ENCODE measurements at places on chromosomes 1 and 21.

GRCh38 chr1:87902830-87903229 lies 574.1 kb downstream of the LMO4 start:
- DNase-seq: peak; percentile 5

DNA sequence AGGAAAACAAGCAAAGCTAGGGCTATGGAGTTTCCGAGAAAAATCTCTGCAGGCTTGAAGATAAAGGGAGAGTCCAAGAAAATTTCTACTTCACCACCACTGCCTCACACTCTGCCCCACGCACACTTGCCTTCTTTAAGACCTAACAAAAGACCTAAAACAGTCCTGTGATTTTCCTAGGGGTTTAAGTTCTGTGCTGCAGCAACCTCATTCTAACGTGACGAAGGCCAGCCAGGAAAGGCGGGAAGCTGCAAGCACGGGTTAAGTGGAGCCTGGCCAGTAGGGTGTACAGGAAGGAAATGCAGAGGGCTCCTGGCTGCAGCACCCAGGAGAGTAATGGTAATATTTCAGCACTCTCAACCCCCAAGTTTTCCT lies 1.5 kb downstream of the SPATA6 start:
- no peak for DNase-seq

GRCh38 chr1:3690282-3691065 lies 38.2 kb downstream of the TP73 start:
- DNase-seq: no peak

DNA sequence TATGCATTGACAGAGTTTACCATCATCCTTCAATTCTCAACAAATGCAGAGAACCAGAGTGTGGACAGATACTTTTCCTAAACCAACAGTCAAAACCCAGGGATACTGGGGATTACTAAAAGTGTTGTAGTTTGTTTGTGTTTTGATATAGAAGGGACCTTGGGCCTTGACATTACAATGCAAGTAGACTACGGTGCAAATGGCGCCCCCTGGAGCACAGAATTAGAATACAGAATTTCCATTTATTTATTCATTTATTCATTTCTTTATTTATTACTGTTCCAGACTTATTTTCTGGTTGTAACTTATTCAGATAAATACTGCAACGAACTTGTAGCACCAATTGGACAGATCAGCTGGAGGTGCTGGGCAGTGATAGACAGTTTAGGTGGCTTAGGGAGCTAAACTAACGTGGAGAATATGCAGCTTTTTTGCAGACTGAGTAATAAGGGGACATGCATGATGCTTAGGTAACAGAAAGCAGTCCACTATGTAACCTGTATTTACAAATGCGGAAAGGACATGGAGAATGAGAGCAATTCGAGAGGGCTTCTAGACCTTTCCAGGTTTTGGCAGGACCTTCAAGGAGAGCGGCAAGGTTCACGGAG lies 42.6 kb downstream of the KIRREL1 start:
- no peak for DNase-seq

GRCh38 chr1:54557671-54558355 lies 9.8 kb downstream of the ACOT11 start:
- DNase-seq: no peak

DNA sequence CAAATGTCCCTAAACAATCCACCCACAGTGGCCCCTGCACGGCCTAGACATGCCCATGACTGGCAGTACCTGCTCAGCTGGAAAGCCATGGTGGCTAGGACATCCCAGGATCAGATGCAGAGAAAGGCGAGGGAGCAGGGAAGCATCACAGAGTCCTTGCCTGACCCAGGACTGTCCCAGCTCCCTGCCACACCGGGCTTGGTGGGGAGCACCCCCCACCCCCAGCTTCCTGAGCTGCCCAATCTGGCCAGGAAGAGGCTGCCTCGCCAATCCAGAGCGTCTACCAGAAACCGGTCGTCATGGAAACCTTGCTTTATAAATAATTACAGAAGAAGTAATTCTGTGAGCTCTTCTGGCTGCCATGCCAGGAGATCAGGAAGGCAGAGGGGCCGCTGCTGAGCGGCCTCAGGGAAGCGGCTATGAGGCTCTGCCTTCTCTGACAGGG lies 34.8 kb downstream of the ACOT7 start:
- peak; percentile 62 for DNase-seq

- no peak for DNase-seq
These were observed 8.7 kb downstream of the FGR start for GRCh38 chr1:27626031-27626935.

Data from CD4-positive, alpha-beta T cell treated with Interferon alpha-2 for 1 hour (primary cell).